ENCODE measurements at places on chromosomes 1 and 21. TPM values are rescaled to one million over a fixed set of nuclear protein-coding genes. Genes with fewer than 3 reads are reported as not detected.

- no peak for DNase-seq
Measured at GRCh38 chr1:234997896-234998741, 130.5 kb downstream of the TOMM20 start.

DNA sequence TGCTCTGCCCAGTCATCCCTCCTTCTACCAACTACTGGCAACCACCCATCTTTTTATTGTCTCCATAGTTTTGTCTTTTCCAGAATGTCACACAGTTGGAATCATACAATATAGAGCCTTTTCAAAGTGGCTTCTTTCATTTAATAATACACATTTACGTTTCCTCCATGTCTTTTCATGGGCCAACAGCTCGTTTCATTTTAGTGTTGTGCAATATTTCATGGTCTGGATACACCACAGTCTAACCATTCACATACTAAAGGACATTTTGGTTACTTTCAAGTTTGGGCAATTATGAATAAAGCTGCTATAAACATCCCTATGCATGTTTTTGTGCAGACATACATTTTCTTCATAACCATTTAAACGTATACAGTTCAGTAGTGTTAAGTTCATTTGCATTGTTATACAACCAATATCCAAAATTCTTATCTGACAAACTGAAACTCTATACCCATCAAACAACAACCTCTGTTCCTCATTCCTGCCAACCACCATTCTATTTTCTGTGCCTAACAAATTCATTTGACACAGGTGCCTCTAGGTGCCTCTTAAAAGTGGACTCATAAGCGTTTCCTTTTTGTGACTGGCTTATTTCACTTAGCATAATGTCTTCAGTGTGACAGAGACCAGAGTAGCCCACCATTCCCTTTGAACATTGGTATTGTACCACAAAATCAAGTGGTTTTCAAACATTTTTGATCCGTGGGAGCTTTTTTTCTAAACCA lies 138.1 kb downstream of the NR5A2 start:
- no peak for DNase-seq

- peak; percentile 36 for DNase-seq
Measured at GRCh38 chr1:40926441-40926840, 53.1 kb upstream of the CTPS1 start.

GRCh38 chr1:240193679-240194078 lies 102.0 kb downstream of the FMN2 start:
- DNase-seq = no peak

GRCh38 chr1:19412654-19413053 lies 72.7 kb downstream of the CAPZB start:
- DNase-seq = no peak

GRCh38 chr1:114062477-114063099 lies 83.3 kb downstream of the OLFML3 start:
- DNase-seq = no peak

DNA sequence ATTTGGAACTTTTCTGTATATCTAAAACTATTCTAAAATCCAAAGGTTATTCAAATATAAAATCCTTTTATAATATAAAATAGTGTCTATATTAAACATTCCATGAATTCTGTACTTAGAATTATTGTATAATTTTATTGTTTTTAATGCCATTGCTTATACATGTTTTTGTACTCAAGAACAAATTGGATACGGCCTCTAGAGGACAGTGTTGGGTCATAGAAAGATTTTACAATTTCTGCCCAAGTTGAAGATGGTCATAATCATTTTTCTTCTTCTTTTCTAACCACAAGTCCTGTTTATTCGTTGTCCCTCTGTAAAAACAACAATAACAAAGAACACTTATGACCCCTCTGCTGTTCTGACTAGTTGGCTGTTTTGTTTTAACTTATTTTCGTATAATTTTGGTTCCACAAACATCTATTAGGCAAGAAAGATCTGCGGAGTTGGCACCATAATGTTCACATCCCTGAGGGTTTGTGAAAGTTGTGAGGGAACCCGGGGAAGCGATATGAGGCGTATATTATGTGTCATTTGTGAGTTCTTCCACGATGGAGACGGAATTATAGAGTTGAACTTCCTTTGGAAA lies 75.7 kb upstream of the KIF26B start:
- DNase-seq = peak; percentile 60

GRCh38 chr21:31489014-31489413 lies 145.0 kb upstream of the TIAM1 start:
- DNase-seq = no peak

- DNase-seq = peak; percentile 91
Measured at GRCh38 chr1:54028306-54029251, 10.6 kb upstream of the LDLRAD1 start.

- no peak for DNase-seq
Measured at GRCh38 chr1:212696721-212697331, 2.8 kb downstream of the BATF3 start.

DNA sequence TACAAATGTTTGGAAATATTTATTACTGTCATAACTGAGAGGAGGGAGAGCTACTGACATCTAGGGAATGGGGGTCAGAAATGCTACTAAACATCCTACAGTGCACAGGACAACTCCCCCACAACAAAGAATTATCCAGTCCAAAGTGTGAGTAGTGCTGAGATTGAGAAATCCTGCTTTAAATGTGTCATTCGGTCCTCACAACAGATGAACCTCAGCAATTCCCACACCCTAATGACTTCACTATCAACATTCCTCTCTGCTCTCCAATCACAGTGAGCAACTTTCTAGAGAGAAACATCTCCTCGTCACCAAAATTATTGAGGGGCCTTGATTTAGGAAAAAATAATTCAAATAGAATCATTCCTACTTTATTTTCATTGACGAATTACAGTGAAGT lies 18.0 kb downstream of the OMA1 start:
- no peak for DNase-seq

- DNase-seq = no peak
Measured at GRCh38 chr1:162025541-162025940, 1.9 kb upstream of the OLFML2B start.

GRCh38 chr1:241513378-241513777 lies 6.2 kb downstream of the FH start:
- no peak for DNase-seq

DNA sequence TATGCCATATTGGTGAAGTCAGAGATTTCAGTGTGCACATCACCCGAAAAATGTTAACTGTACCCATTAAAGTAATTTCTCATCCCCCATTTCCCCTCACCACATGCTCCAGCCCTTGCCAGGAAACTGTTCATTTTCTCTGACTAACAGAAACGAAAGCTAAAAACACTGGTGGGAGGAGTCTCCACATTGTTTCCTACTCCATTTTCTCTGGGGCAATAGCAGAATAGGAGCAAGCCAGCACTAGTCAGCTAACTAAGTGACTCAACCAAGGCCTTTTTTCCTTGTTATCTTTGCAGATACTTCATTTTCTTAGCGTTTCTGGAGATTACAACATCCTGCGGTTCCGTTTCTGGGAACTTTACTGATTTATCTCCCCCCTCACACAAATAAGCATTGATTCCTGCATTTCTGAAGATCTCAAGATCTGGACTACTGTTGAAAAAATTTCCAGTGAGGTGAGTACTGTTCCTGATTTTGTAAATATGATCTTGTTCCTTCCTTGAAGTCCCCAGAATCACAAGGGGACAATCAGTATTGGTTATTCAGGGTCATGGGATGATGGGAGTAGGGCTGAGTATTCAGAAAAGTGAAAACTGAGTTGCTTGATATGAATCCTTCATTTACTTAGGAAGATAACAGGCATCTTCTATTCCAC lies at the start of gene IFI16:
TSS of gene IFI16 (plus strand) at position 204 of the 658 bp plus-strand sequence. CDS start 4,774 bp downstream, outside the sequence.
- peak; percentile 83 for DNase-seq

GRCh38 chr1:167994560-167994959 lies 57.7 kb upstream of the MPC2 start:
- no peak for DNase-seq

DNA sequence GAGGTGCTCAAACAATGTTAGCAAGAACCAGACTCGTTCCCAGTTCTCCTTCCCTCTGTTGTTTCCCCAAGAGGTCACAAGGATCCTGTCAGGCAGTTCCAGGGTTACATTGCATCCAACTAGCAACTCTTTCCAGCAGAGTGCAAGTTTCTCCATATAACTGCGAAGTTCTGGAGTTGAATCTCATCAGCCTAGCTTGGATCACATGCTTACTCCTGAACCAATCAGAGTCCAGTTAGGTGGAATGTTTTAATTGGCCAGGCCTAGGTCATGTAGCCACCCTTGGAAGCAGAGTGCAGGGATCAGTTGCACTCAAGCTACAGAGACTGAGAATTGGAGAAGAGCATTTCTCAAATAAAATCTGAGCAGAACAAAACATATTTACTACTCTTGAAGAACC lies 15.9 kb upstream of the PIK3R3 start:
- no peak for DNase-seq

GRCh38 chr1:1858382-1859086 lies 32.4 kb downstream of the GNB1 start:
- DNase-seq = peak; percentile 75

- DNase-seq = no peak
Measured at GRCh38 chr1:70718086-70718630, 307.1 kb downstream of the CTH start.

DNA sequence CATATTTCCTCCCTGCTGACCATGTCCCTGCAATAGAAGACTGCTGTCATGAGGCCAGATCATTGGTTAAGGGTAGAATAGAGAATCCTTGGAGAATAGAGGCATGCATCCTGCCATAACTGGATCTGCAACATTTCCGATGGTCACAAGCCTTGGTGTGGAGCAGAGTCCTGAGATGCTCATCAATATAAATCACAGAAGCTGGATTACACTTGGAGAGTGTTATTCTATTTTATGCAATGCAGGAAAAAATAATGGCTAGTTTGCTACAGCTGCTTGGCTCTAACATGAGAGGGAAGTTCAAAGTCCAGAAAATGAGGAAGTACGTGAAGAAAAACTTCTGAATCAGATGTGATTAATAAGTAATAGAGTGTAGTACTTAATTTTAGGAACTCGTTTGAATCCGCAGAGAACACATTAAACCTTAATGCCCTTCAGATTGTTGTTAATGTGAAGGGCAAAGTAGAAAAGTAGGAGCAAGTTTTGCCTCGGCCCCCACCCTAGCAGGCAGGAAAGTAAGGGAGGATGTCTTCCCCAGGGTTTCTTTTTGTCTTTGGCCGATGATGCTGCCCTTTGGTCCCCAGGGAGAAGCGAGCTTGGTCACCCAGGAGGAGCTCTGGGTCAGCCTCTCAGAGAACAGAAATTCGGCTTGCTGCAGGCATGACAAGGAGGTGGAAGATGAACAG lies 59.5 kb downstream of the KCNK1 start:
- DNase-seq = no peak

- no peak for DNase-seq
Measured at GRCh38 chr1:32897082-32898049, 3.8 kb downstream of the TMEM54 start.

DNA sequence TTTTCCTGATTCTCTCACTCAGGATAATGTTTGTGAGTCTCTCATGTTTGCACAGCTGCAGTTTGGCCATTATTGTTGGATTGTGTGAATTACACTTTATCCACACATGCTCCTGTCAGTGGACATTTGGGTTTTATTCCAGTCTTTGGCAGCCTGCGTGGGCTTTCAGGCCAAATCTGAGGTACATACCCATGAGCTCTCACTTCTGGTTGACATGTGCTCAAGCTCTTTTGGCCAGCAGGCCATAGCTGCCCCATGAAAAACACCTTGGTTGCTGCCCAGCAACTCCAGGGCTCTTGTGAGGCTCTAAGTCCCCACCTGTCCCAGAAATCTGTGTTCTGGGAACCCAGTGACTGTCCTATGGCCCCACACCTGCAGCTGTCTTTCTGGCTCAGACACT lies 124.5 kb upstream of the GALNT2 start:
- no peak for DNase-seq

DNA sequence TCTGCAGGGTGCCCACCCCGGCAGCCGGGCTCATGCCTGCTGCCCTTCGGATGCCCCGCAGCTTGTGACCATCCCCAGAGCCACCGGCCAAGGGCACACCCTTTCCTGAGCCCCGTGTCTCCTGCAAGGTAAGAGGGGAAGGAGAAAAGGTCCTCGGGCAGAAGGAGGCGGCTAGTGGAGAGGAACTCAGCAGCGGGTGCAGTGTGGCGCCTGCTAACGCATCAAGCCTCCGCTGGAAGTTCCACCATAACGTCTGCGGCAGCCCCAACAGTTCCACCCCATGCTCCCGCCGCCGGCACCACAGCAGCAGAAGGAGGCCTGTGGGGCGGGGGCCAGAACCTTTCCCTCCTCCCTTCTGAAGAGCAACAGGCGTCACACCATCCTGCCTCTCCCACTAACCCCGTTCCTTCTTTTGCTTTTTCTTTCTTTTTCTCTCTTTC lies 990 bp downstream of the VWA5B1 start:
- no peak for DNase-seq

DNA sequence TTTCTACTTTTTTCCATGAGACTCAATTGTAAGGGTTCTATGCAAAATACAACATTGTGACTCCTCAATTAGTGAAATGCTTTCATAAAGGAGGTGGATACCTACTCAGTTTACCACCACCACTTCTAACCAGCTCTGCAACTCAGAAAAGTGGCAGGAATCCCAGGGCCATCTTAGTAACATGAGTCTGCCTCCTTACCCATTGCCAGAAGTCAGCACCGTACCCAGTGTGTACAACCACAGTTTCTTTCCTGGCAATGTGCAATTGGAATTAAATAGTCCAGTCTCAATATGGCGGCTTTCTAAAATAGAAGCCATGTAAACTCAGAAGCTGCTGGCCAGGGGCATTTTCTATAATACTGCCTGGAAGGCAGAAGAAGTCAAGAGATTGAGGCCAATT lies 32.1 kb downstream of the TESK2 start:
- DNase-seq = no peak

DNA sequence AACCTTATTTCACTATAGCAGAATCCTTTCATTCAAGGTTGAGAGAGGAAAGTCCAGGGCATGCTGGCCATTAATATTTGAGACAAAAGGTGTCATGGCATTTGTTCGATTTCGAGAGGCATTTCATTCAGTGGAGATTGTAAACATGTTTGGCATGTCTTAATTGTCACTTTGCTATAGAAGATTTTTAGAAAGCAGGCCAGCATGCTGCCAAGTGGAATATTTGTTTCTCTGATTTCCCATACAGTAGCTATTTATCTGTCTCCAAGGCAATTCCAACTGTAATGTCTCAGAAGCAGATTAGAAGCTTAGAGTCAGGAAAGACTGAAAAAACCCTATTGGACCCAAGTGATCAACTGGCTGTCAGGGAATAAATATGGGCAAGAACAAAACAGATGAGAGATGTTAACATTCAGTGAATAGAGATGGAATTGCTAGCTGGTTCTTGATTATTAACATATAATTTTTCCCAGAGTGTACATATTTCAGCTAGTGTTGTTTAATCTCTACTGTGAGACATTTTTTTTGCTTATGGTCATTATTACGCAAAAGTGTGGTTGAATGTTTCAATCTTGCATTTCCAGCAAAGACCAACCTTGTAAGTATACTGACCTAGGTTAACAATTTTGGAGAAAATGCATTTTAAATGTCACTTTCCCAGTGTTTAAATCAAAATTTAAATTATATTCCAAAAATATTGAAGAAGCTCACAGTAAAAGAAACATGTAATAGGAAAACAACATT lies 174.6 kb downstream of the KCNK2 start:
- DNase-seq = no peak

The LCE1F gene
- total RNA-seq = not detected

The PDE4B gene
- total RNA-seq = 23.6 TPM

The SETD4 gene
- 15.6 TPM for total RNA-seq

The DNASE2B gene
- total RNA-seq = 0.18 TPM

The SLC45A1 gene
- total RNA-seq = not detected

The ESPN gene
- 0.96 TPM for total RNA-seq

The ATAD3C gene
- 0.05 TPM for total RNA-seq

The DPH2 gene
- 39.4 TPM for total RNA-seq

The TBX19 gene
- 2.2 TPM for total RNA-seq

The FAM131C gene
- 0.26 TPM for total RNA-seq
